Pancreas (tissue), 10 donors: ENCODE measurements at places on chromosomes 7 and 10.

- no peak for DNase-seq
Measured at GRCh38 chr10:11719496-11720259, 22.5 kb upstream of the ECHDC3 start.

- no peak for DNase-seq
Measured at GRCh38 chr7:39259391-39260003, 281.8 kb downstream of the POU6F2 start.

- DNase-seq = no peak
Measured at GRCh38 chr10:11602358-11602757, 9.1 kb downstream of the USP6NL start.

DNA sequence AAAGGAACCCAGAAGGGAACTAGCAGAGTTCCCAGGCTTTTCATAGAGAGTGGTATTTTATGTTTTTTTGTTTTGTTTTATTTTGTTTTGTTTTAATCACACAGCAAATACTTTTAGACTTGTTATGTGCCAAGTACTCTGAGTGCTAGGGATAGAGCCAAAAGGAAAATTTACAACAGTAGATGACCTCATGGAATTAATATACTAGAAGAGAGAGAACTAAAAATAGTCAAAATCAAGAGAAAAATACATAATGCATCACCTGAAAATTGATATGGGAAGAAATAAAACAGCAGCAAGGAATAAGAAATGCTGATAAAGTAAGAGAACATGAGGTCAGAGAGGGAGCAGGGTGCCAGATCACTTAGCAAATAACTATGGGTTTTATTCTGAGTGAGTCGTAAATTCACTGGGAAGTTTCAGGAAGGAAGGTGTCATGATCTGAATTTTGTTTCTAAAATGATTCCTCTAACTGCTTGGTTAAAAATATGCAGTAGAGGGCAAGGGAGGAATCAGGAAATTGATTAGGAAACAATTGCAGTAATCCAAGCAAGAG lies 351.0 kb downstream of the ANKRD7 start:
- no peak for DNase-seq

DNA sequence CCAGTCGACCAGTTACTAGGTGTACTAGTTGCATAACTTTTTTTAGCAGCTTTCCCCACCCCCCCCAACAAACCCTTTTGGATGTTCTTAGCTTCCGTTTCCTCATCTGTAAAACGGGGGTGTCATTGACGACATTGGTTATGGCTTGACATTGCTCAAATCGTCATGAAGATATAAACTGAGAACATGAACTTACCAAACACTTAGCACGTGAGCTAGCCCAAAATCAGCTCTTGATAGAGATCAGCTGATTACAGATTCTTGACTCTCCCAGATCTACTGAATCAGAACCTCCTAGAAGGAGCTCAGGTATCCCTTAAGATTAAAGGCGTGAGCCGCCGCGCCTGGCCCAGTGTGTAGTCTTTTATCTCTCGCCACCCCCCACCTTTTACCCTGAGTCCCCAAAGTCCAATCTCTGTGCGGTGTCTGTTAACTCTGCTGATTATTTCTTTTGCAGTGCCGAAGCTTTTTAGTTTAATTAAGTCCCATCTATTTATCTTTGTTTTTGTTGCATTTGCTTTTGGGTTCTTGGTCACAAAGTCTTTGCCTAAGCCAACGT lies 1.0 kb upstream of the GNA12 start:
- no peak for DNase-seq

GRCh38 chr7:109763611-109764010 lies 1193.9 kb downstream of the DNAJB9 start:
- DNase-seq = no peak

GRCh38 chr7:135377171-135377570 lies 132.7 kb downstream of the CNOT4 start:
- DNase-seq = no peak

- DNase-seq = peak; percentile 94
Measured at GRCh38 chr7:44044315-44045225, at the start of gene DBNL. TSS of gene DBNL (plus strand) at chr7:44044702. CDS start at chr7:44044738, 36 bp downstream.

DNA sequence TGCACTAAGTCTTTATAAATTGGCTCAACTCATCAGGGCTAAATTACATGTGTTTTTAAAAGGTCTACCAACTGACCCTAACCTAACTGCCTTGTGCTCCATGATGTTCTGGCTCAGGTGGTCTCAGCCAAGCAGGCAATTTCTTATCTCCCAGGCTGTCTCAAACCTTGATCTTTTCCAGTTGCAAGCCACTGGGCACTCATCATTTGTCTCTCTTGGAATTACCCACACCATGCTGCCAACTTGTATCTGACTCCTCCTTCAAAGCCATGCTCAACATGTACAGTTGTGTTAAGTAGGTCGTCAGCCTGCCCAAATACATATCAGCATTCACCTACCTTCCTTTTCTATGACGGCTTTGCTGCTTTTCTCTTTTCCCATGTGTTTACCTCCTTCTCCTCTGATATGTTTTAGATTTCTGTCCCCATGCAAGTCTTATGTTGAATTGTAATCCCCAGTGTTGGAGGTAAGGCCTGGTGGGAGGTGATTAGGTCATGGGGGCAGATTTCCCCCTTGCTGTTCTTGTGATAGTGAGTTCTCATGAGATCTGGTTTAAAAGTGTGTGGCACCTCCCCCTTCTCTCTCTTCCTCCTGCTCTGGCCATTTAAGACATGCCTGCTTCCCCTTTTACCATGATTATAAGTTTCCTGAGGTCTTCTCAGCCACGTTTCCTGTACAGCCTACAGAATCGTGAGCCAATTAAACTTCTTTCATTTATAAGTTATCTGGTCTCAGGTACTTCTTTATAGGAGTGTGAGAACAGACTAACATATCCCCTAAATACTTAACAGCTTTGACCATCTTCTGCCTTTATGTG lies 130.0 kb downstream of the ELAPOR2 start:
- DNase-seq = no peak

DNA sequence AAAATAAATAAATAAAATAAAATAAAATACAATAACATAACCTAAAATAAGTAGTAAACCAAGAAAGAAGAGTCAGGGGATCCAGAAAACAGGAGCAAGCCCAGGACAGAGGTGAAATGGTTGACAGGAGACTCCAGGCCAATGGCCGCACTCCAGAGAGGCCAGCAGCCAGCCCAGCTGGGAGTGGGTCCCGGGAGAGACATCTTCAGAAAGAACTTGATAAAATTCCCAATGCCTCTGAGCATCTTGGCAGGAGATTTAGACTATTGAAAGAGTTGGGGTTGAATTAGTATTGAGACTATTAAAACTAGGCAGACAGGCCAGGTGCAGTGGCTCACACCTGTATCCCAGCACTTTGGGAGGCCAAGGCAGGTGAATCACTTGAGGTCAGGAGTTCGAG lies 62.6 kb downstream of the CLIP2 start:
- DNase-seq = no peak

GRCh38 chr10:127889605-127890195 lies 3.0 kb downstream of the CLRN3 start:
- no peak for DNase-seq

GRCh38 chr7:131327626-131328376 lies at the start of gene MKLN1:
TSS of gene MKLN1 (plus strand) at chr7:131327876. CDS start at chr7:131327900, 24 bp downstream.
- DNase-seq = peak; percentile 91

GRCh38 chr10:132172091-132173066 lies 14.4 kb upstream of the DPYSL4 start:
- no peak for DNase-seq

- DNase-seq = no peak
Measured at GRCh38 chr10:33150889-33151288, 183.6 kb downstream of the NRP1 start.

- DNase-seq = no peak
Measured at GRCh38 chr7:26612742-26613141, 251.6 kb downstream of the SKAP2 start.

GRCh38 chr7:55189146-55189766 lies 170.4 kb downstream of the EGFR start:
- no peak for DNase-seq

- DNase-seq = no peak
Measured at GRCh38 chr7:64992971-64993370, 2.1 kb upstream of the ZNF117 start.

DNA sequence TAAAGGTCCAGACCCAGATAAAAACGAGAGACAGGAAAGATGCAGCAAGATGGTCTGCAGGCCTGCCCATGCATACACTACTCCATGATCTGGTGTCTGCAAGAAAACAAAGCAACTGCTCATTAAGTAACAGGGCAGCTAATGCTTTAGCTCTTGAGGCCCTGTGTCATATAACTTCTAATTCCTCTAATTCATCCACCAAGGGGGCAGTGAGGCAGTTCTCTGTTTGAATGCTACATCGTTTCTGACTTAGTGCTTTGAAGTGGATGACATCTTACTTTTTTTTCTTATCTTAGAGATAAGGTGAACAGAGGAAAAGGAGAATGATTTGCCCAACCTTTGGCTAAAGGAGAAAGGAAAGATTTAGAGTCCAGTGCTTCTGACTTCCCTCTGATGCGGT lies 619.7 kb downstream of the AUTS2 start:
- DNase-seq = no peak

GRCh38 chr10:11037991-11038390 lies 20.3 kb downstream of the CELF2 start:
- no peak for DNase-seq

GRCh38 chr7:48101352-48101751 lies 12.3 kb downstream of the UPP1 start:
- no peak for DNase-seq
